CD8-positive, alpha-beta T cell (primary cell): ENCODE measurements at places on chromosomes 2 and 18.

DNA sequence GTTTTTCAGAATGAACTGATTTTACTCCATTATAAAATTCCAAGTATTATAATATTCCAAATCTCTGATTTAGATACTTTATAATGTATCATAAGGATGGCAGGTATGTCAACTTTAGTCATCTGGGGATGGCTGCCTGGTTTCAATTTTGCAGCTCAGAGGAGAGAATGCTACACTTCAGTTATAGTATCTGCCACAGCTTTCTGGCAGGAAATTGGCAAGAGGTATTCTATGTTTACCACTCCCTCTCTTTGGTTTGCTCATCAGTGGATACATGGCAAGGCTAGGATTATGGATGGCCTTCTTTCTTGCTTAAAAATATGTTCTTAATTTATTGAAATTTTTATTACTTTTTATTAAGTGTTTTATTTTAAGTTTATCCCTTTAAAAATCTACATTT, 67.0 kb upstream of the TNFRSF11A start:
- DNase-seq = no peak

GRCh38 chr2:7620255-7620654, 703.0 kb downstream of the RNF144A start:
- no peak for DNase-seq

- no peak for DNase-seq
Observed at GRCh38 chr2:37631698-37632097, 39.7 kb downstream of the CDC42EP3 start.

GRCh38 chr2:165952085-165952484, 1.5 kb downstream of the TTC21B start:
- DNase-seq = no peak

DNA sequence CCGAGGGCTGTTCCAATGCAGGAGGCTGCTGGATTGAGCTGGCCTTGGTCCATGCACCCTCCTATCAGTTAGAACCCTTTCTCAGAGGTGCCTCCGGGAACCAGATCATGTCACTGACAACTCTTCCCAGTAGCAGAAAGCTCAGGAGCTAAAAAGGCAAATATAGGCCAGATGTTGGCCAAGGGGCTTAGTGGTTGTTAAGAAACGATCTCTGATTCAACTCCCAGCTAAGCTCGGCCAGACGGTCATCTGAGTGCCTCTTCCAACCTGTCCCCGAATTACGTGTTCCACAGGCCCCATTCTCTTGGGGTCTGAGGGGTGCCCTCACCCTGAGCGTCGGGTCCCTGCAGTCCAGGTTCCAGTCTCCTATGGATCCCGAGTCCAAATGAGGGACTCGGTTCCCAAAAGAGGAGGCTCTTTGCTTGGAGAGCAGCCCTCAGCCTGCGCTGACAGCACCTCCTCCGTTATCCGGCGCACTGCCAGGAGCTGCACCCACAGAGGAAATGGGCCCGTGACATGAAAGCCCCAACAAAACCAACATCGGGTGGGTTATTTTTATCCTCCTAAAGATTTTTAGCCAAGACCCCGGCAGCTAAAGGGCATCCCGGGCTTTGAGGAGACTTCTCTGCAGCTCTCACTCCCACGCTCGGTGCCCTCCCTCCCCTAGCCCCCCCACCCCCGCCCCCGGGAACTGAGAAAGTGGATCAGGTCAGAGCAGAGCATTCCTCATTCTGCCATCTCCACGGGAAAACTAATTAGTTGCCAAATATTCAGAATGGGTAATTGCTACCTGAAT, 106.6 kb upstream of the ID2 start:
- DNase-seq = peak; percentile 72

- no peak for DNase-seq
Observed at GRCh38 chr2:133888621-133889219, 320.5 kb upstream of the NCKAP5 start.

GRCh38 chr2:38438883-38439612, 62.0 kb upstream of the ATL2 start:
- DNase-seq = no peak

DNA sequence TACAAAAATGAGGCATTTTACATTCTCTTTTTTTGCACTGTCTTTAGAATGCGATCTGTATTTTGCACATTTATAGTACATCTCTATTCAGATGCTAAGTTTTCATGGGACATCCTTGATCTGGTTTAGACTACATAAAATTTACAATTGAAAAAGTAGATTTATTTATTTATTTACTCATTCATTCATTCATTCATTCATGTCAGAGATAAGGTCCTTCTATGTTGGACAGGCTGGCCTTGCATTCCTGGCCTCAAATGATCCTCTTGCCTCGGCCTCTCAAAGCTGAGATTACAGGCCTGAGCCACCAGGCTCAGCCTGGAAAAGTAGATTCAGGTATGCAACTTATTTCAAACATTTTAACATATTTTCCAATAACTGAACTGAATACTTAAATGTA, 16.0 kb upstream of the DCTN1 start:
- no peak for DNase-seq

DNA sequence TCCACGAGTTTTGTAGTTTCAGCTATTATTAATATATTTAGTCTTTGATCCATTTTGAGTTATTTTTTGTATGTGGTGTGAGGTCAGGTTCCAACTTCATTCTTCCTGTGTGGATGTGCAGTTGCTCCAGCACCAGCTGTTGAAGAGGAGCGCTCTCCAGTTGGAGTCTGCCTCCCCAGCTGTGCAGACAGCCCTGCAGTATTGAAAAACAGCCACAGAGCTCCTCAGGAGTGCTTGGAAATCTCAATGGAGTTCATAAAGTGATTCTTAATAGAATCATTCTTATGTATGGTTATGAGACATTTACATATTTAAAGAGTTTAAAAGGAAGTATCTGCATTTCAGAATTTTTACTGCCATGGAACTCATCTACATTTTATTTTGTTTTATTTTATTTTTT, 17.3 kb downstream of the DGKD start:
- no peak for DNase-seq

DNA sequence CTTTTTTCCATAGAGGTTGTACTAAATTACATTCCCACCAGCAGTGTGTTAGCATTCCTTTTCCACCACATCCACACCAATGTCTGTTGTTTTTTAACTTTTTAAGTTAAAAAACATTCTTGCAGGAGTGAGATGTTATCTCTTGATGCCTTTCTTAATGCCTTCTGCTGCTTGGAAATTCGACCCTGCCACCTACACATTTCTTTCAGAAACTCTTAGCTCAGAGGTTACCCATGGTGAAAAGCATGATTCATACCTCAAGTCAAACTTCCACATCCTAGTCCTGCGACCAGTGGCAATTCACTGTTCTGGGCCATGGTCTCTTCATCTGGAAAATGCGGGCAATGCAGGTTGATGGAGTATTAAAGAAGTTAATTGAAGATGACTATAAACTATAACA, 12.7 kb upstream of the HNMT start:
- no peak for DNase-seq

- DNase-seq = no peak
Observed at GRCh38 chr2:231612109-231612455, 19.4 kb downstream of the TEX44 start.

DNA sequence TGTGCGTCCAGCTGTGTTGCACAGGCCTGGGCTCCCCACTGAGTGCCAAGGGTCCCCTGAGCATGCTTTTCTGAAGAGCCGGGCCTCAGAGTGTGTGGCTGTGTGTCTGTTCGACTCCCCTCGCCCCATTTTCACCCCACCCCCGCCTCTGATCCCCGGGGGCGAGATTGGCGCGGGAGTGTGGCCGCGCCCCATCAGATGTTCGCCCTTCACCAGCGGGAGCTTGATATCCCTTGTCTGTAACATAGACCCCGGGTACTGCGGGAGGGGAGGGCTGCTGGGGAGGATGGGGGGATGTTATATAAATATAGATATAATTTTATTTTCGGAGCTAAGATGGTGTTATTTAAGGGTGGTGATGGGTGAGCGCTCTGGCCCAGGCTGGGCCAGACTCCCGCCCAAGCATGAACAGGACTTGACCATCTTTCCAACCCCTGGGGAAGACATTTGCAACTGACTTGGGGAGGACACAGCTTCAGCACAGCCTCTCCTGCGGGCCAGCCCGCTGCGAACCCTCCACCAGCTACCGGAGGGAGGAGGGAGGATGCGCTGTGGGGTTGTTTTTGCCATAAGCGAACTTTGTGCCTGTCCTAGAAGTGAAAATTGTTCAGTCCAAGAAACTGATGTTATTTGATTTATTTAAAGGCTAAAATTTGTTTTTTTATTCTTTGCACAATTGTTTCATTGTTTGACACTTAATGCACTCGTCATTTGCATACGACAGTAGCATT, 1.5 kb downstream of the RHOB start:
- no peak for DNase-seq

DNA sequence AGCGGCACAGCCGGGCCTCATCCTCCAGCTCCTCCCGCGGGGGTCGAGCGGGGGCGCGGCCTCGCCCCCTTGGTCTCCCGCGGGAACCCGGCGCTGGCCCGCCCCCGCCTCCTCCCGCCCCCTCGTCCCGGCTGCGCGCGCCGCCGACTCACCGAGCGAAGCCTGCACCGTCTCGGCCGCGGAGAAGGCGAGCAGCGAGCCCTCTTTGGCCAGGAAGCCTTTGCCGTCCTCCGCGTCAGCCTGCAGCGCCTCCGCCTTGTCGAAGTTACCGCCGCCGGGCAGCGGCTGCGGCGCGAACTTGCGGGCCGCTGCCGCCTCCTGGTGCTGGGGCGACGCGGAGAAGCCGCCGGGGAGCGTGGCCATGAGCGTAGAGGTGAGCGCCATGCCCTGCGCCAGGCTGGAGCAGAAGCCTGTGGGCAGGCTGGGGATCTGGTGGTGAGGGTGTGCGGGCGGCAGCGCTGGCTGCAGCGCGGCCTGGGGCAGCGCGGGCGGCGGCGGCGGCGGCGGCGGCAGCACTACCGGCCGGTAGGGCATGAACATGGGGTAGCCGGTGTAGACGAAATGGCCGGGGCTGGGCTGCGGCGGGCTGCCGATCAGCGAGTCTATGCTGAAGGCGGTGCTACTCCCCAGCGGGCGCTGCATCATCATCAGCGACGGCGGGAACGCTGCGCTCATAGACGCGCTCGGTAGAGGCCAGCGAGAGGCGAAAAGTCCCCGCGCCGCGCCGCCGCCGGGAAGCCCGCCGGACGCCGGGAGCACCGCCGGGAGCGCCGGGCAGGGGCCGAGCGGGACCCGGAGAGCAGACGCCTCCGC, 683 bp downstream of the GBX2 start:
- DNase-seq = no peak

DNA sequence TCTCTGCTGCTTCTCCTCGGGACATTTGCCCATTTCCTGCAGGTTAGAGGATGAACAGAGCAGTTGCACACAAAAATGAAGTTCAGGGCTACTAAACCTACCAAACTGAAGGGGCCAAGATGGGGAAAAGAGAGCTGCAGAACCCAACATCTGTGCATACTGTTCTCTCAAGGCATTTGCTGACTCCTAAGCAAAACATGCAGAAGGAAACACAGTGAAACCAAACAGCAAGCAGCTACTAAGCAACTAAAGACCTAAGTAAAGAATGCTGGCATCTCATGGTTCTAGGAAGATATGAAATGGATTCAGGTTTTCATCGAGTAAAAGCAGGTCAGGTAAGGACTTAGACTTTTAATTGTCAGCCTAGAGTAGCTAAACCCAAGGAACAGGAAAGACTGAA, 111.9 kb upstream of the SYT4 start:
- no peak for DNase-seq

GRCh38 chr18:29377346-29377745, 1200.4 kb upstream of the CDH2 start:
- no peak for DNase-seq

GRCh38 chr2:15965564-15966019, 25.2 kb downstream of the MYCN start:
- DNase-seq = peak; percentile 62

DNA sequence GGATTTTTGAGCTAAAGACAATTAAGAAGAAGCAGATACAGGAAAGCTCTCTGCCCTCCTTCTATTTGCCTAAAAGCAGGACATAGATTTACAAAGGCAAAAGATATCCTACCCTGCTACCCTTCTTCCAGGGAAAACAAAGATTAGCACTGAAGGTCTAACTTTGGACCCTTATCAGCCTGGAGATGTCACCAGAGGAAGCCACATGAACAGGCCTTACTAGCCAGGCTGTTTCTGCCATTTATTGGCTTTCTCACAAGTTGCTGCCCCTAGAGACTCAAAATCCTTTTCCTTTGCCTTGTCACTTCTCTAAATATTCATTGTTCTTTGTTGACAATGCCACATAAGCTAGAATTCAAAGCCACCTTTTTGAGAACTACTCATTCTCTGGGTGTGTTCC, 147.3 kb downstream of the B3GNT2 start:
- no peak for DNase-seq

DNA sequence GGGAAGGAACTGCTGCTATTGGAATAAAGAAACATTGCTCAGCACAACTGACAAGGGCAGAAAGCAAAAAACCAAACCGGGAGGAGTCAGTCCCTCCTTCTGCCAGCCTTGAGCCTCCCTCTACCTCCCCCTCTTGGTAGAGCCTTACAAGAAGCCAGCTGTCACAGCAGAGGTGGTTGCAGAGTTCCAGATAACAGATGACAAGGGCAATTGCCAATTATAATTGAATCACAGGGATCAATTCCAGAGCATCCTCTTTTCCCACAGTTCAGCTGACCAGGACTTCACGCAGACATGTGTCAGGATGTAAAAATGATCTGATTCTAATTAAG, 548.2 kb upstream of the LRRTM1 start:
- DNase-seq = no peak

- no peak for DNase-seq
Observed at GRCh38 chr2:48728295-48728694, 27.2 kb downstream of the LHCGR start.

- DNase-seq = no peak
Observed at GRCh38 chr2:216420367-216421101, 8.2 kb downstream of the SMARCAL1 start.

DNA sequence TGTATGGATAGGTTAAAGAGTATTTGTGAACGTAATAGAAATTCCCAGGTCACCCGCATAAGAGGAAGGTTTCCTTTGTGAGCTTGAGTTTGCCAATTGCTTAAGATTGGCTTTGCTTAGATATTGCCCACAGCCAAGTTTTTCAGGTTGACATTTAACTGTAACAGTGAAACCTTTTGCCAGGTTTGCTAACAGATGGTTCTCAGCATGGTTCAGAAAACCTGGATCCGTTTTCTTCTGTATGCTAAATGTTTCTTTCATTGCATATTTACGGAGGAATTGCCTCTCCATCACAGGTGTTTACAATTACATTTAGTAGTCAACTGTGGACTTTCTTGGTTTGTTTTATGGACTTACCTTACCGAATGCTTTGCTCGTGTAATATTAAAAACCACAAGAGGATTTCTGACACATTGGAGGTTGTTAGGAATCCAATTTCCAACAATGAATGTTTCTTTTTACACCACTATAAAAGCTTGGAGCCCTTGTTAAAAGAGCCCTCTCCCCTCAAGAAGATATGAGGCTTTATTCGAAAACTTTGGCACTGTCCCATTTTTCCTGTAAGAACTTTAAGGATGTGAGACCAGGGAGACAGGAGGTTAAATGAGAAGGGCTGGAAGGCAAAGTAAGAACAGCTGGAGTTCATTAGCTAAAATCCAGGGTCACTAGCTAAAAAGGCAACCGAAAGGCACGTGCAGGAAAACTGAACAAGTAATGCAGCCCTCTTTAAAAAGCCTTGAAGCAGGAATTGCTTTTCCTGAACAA, 7.8 kb downstream of the CDK15 start:
- no peak for DNase-seq

- no peak for DNase-seq
Observed at GRCh38 chr2:216880509-216881184, 20.8 kb upstream of the TNP1 start.

- no peak for DNase-seq
Observed at GRCh38 chr2:9065901-9066300, 62.4 kb upstream of the MBOAT2 start.

GRCh38 chr2:170878505-170878904, 50.5 kb upstream of the GORASP2 start:
- no peak for DNase-seq

- DNase-seq = no peak
Observed at GRCh38 chr18:22503803-22504202, 86.1 kb upstream of the CTAGE1 start.
